ENCODE measurements at places on chromosomes 5 and 9.

GRCh38 chr5:152246401-152246800, 158.7 kb downstream of the NMUR2 start:
- DNase-seq, result peak; percentile 17

DNA sequence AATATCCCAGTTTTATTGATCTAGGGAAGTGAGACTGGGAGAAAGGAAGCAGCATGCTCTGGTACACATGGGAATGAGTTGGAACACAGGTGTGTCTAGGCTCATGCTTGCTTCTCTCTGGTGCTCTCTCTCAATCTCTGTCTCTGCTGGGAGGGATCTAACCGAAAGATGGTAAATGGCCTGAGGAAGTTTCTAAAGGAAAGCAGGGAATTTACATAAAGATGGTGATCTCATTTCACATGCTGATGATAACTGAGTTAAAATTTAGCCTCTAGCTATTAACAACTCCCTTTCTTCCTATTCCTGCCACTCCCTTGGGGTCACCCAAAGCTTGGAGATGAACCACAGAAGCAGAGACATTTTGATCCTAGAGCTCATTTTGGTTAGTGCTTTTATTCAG, 436.2 kb downstream of the SH3GL2 start:
- DNase-seq, result no peak

GRCh38 chr5:54720341-54720740, 202.8 kb downstream of the SNX18 start:
- DNase-seq, result no peak

DNA sequence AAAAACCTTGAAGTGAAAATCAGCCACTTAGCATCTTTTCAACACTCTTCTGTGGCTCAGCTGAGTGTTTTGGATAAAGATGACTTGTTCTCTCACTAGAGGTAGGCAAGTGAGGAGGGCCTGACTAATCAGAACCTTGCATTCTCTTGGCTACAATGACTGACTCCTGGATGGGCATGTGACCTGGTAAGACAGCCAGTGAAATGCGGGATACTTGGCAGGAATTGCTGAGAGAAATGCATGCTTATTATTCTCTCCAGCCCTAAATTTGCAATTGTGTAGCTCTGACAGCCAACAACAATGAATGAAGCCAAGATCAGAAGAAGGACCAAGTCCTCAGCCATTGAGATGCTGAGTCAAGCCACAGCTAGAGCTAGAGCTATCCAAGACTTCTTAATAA, 490.5 kb upstream of the ZNF608 start:
- DNase-seq, result no peak

- DNase-seq, result no peak
Observed at GRCh38 chr5:81486711-81487110, 92.8 kb upstream of the ACOT12 start.

GRCh38 chr5:23893561-23893960, 386.2 kb downstream of the PRDM9 start:
- no peak for DNase-seq
